ENCODE measurements at places on chromosomes 13 and 19.

- no peak for DNase-seq
Observed at GRCh38 chr19:56113074-56113632, 7.9 kb downstream of the ZNF787 start.

DNA sequence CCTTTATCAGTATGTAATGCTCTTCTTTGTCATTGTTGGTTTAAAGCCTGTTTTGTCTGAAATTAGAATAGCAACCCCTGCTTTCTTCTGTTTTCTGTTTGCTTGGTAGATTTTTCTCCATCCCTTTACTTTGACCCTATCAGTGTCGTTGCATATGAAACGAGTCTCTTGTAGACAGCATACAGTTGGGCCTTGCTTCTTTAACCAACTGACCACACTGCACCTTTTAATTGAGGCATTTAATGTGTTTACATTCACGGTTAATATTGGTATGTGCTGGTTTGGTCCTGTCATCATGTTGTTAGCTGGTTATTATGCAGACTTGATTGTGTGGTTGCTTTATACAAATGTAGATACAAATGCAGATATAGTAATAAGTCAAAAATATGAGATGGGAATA is 71.1 kb downstream of the PDS5B start:
- DNase-seq, result no peak

DNA sequence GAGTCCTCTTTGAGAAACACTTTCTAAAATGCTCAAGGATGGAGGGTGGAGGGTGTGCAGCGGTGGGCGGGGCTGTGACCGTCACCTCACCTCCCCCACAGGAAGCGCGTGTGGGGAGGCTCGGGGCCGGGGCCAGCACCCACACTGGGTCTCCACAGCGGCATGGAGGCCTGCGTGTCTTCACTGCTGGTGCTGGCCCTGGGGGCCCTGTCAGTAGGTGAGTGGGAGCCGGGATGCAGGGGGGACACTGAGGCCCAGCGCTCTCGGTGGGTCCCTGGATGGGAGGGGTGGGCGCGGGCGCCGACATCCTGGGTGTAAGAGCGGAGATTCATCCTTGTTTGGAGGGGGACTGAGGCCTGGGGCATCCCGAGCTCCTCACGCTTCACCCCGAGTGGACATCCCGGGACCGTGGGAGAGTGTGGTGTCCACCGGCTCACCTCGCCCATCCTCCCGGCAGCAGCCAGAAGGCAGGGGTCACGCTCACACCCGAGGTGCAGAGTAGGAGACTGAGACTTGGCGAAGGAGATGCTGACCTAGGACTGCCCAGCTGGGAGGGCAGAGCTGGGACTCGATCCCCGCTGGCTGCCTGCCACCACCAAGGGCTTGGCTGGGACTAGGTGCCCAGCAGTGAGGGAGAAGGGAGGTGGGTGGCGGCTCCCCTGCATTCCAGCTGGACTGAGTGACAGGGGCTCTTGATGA is at the start of gene GZMM:
Gene GZMM, plus strand, starts transcription at position 144 of the 699 bp plus-strand sequence. Its CDS starts 19 bp downstream, at position 163.
- DNase-seq, result no peak

- no peak for DNase-seq
Observed at GRCh38 chr19:38492181-38492813, 58.8 kb downstream of the RYR1 start.

DNA sequence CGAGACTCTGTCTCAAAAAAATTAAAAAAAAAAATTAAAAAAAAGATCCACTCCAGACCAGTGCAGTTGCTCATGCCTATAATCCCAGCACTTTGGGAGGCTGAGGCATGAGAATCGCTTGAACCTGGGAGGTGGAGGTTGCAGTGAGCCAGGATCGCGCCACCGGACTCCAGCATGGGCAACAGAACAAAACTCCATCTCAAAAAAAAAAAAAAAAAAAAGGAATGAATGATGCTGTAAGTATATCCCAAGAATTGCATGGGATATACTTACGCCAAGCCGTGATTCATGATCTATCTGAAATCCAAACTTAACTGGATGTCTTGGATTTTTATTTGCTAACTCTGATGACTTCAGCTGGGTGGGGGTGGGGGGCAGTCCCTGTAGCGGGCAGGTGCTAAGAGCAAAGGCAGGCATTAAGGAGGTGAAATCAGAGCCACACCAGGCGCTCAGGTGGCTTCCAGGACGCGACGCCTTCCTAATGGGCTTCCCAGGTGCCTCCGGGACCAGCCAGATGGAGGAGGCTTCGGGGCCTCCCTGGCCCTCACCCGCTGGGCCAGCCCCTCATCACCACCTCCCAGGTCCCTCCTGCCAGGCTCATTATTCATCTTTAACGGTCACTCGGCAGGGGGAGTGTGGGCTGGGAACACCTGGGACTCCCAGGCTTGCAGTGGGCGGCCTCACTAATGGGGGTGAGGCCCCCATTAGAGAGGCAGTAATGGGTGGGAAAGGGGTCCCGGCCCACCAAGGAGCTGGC is 11.4 kb upstream of the FUT5 start:
- DNase-seq, result no peak

GRCh38 chr13:109412283-109412901 is 374.0 kb downstream of the IRS2 start:
- DNase-seq, result peak; percentile 81

DNA sequence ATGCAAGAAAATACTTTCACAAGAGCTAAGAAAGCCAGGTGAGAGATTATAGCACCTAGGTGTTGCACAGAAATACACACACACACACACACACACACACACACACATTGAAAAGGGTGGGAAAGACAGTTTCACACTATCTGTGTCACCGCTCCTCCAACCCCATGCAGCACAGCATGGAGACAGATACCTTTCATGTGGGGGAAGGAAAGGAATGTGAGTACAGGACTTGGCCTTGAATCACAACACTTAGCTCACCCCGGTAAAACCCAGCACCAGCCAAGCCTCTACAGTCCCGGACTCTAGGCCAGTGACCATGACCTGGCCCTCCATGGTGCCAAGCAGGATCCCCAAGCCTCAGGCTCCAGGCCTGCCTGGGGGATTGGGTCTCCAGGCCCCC is 462.0 kb upstream of the SPRY2 start:
- DNase-seq, result peak; percentile 17

DNA sequence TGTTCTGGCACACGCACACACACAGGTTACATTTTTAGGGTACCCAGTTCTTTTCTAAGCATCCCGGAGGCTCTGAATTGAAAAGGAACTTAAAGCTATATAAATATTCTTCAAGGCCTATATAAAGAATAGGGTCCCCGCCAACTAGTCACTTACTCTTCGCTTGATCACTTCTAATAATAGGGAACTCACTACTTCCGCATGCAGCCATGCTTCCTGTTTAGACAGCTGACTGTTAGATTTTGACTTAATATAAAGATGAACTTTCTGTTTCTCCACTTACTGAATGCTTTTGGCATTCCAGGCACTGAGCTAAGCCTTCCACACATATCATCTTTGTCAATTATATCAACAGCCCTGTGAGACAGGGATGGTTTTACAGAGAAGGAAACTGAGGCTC is 259.6 kb downstream of the TSHZ3 start:
- no peak for DNase-seq

DNA sequence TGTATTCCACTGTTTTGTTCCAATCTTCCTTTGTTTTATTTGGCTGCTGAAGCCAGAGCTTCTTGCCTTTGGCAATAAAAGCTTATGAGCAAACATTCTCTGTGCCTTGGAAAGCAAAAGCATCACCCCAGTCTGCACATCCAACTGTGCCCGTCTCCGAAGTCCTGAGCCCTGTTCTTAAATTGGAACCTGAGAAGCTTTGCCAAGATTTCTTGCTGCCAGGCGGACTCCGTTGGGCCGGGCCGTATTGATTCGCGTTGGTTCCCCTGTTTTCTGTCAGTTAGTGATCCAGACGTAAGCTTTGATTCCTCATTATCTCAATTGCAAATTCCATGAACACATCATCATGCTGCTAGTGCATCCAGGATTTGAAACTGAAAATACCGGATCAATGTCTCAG is 793.0 kb downstream of the OLFM4 start:
- no peak for DNase-seq

GRCh38 chr19:11152318-11153062 is 3.1 kb downstream of the SPC24 start:
- peak; percentile 90 for DNase-seq

DNA sequence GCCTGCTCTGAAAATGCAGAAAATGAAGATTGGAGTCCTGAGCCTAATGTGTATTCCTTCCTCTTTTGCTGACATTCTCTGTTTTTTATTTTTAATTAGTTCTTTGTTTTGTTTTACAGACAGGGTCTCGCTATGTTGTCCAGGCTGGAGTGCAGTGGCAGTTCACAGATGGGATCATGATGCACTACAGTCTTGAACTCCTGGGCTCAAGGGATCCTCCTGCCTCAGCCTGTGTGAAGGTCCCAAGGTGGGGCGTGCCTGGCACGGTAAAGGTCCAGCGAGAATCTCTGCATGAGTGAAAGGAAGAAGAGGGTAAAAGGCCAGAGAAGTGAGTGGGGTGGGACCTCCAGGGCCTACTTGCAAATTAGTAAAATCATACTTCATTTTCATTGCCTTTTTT is 34.3 kb upstream of the DGKH start:
- no peak for DNase-seq

- no peak for DNase-seq
Observed at GRCh38 chr19:13499692-13500091, 6.6 kb downstream of the CACNA1A start.

GRCh38 chr13:65468628-65469027 is 1761.5 kb downstream of the PCDH9 start:
- DNase-seq, result peak; percentile 74

- DNase-seq, result no peak
Observed at GRCh38 chr13:69180034-69180433, 927.6 kb upstream of the ATXN8OS start.

DNA sequence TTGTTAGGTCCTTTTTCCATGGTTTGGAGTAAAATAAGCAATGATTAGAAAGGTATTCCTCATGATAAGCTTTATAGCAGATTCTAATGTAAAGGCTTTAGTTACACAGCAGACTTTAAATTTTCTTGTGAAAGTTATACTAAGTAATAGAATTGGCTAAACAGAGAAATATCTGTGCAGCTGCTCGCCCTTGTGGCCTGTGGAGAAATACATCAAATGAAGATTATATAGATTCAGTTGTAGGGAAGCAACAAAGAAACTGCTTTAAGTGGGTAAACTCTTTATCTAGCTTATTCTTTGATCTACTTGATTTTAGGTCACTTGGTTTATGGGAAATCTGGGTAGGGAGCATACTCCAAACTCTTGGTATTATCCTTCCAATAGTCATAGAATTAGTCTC is 1269.7 kb upstream of the SPRY2 start:
- DNase-seq, result peak; percentile 11

DNA sequence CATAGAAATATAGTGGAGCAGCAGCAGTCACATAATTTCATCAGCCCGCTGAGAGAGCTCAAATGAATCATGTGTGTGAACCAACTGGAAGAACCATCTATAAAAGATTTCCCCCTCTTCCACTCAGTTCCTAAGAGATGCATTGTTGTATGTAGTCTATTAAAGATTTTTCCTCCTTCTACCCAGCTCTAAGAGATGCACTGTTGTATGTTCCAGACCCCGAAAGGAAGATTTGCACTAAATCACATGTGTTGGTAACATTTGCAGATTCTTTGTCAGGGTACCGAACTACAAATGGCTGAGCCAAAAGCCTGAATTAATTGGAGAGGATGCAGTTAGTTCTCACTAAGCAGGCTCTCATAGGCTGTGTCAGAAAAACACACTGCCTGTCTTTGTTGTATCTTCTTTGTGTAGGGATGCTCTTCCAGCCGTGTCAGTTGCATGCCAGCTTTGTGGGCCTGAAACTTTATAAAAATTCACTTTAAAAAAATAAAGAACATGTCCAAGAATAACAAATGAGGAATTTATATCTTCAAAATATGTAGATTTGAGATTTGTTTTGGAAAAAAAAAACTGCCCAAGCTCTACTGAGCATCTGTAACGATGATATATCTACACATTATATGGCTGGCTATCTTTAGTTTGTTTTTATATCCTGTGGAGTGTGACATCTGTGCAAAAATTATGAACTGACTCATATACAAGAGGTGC is 223.1 kb downstream of the MZT1 start:
- DNase-seq, result peak; percentile 64

DNA sequence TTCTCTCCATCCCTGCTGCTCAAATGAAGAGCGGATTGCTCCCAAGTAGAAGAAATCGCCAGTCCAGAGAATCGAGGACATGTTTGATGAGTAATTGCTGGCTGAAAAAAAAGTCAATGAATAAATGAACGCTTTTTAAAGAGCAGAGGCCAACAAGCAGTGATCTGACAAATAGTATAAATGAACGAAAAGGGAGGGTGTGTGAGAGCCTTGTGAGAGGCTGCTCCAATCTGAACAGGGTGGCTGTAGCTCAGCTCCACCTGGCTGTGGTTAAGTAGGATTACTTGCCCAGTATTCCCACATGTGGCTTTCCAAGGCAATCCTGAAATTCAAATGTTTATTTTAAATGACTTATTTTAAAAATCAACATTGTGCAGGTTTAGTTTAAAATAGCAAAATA is 117.1 kb downstream of the TSHZ3 start:
- DNase-seq, result peak; percentile 23

DNA sequence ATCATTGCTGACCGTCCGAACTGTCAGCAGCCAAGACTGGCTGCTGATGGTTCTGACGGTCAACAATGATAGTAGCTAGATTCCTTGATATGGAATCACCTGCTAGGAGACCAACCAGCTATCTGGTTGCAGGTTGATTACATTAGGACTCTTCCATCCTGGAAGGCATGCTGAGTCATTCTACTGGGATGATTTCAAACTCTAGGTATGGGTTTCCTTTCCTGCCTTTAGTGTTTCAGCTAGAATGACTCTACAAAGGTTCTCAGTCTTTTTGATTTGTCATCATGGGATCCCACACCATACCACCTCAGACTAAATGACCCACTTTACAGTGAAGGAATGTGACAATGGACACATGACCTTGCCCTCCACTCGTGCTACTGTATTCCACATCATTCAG is 138.1 kb upstream of the KL start:
- peak; percentile 35 for DNase-seq

DNA sequence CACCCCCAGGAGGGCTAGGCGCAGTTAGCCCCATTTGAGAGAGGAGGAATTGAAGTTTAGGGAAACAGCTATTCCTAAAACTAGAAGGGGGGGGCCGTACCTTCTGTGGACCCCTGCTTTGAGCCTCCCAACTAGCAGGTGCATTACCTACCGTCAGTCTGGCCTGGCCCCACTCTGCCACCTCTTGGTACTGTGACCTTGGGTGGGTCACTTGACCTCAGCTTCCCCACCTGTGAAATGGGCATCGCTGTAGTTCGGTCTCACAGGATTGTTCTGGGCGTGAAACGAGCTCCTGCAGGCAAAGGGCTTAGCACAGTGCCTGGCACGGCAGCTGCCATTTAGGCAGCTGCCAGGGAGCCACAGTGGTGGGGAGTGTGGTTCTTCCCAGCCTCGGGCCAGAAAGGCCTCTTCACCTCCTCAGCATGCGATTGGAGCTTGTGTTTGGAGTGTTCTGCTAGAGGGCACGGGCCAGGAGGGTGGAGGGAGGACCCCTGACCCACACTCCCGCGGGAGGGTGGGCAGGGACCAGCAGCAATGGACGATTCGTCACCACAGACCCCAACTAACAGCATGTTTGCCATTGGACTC is 32.0 kb downstream of the CAPN12 start:
- DNase-seq, result no peak

All from choroid plexus epithelial cell (primary cell).